ENCODE measurements at places on chromosomes 2 and 18.

- peak; percentile 75 for DNase-seq
Measured at GRCh38 chr2:79717364-79718007, 204.6 kb downstream of the CTNNA2 start.

- peak; percentile 26 for DNase-seq
Measured at GRCh38 chr2:164061129-164061746, 325.4 kb upstream of the FIGN start.

DNA sequence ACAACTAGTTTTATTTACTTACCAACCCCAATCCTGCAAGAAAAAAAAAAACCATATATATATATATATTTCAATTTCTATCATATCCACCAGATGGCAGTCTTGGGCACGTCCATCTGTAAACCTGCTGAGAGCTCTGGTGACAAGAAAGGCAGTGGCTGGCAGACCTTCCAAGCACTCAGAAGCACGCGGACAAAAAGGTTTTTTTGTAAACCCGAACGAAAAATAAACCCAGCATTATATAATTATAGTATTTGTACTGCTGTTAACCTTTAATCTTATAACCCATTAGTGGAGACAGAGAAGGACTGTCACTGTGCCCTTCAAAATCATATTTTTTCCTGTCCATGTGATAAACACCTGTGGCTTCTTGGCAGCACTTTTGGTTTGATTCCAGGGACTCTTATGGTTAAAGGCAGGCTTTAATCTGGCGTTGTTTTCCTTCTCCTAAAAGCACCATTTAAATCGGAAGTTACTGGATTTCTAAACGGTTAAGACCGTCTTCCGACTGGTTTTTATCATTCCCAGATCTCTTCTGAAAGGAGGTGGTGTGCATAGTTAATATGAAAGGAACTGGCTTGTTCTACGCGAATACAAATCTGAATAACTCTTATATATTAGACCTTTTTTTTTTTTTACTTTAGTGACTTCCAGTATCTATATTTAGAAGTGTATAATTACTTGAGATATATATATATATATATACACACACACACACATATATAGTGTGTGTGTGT, 31.0 kb upstream of the SLC3A1 start:
- DNase-seq = peak; percentile 69

DNA sequence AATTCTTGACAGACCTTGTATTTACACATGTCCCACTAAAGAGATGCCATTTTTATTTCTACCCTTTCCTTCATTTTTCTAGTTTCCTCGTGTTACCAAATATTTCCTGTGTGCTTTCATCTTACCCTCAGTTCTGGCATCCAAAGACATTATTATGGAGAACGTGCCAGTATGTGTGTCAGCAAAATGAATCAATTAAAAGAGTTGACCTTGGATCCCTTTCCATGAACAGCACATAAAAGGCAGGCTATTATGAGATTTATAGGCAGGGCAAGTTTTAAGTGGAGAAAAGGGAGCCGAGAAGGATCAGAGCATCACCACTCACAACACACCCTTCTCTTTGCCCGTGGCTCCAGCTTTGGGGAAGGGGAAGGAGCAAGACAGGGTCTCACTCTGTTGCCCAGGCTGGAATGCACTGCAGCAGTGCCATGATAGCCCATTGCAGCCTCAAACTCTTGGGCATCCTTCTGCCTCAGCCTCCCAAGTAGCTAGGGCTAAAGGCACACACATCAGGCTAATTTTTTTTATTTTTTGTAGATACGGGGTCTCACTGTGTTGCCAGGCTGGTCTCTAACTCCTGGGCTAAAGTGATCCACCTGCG, 149.9 kb downstream of the GFPT1 start:
- DNase-seq = no peak

- DNase-seq = no peak
Measured at GRCh38 chr2:144666032-144666431, 146.1 kb upstream of the ZEB2 start.

GRCh38 chr2:221883976-221884375, 311.9 kb upstream of the EPHA4 start:
- no peak for DNase-seq

DNA sequence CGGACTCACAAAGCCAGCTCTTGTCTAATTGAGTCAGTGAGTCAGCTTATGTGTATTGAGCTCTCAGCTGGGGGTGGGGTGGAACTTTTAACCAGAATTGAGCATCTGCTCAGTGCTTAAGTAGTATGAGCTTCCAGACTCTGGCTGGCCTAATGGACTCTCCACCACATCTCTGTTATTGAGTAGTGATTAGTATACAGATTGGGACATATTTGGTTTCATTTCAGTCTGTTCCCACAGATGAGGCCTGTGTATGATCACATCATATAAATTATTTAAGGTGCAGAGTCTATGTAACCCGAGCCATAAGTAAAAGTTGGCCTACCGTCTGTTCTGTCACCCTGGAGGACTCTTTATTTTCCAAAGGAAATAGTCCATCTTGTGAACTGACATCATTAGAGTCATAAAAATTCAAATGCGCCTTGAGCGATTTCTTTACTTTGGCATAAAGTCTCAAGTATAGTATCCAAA, 152.1 kb downstream of the THSD7B start:
- DNase-seq = peak; percentile 32

DNA sequence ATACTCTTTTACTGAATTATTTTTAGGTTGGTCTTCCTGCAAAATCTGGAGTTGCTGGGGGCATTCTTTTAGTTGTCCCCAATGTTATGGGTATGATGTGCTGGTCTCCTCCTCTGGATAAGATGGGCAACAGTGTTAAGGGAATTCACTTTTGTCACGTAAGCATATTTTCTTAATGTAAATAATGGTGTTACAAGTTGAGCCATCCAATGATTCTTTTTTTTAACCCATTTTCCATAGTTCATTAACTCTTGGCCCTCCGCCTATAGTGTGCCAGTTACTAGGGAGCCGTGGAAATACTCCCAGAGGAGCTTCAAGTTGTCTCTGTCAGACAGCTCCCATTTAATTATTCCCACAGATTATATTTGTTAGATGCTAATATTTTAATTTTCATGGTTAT, 49.8 kb downstream of the GLS start:
- no peak for DNase-seq

DNA sequence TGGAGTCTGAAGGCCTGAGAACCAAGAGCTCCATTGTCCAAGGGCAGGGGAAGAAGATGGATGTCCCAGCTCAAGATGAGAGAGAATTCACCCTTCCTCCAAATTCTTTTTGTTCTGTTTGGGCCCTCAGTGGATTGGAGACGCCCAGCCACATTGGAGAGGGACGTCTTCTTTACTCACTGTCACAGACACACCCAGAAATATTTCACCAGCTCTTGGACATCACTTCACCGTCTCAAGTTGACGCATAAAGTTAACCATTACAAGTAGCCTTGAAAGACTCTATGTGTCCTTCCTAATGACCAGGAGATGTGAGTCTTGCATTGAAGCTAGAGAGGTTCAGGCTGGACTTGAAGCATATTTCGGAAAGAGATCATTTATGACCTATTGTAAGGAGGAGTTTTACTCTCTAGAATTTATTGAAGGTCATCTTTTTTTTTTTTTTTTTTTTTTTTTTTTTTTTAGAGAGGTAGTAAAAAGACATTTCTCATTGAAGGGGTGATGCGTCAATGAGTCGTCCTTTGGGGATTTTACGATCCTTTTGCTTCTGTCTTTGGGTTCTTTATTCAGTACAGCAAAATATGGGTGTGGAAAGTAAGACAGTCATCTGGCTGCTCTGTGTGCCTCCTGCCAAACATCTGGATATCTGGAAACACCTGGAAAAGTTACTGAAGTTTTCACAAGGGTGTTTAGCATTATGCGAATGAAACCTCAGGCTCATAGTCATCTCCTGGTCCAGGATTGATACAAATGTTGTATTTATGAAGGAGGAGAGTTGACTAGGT, 118.1 kb downstream of the PRPF40A start:
- peak; percentile 53 for DNase-seq

GRCh38 chr18:58324824-58325480, 280.9 kb downstream of the NEDD4L start:
- no peak for DNase-seq

GRCh38 chr2:231182513-231182899, 15.9 kb upstream of the ARMC9 start:
- DNase-seq = no peak

GRCh38 chr18:56309104-56309503, 329.3 kb downstream of the TXNL1 start:
- no peak for DNase-seq

GRCh38 chr2:118062048-118062447, 26.2 kb upstream of the INSIG2 start:
- no peak for DNase-seq

- no peak for DNase-seq
Measured at GRCh38 chr2:220935789-220936321, 636.2 kb downstream of the EPHA4 start.

- DNase-seq = peak; percentile 7
Measured at GRCh38 chr2:144944546-144945220, 424.8 kb upstream of the ZEB2 start.

DNA sequence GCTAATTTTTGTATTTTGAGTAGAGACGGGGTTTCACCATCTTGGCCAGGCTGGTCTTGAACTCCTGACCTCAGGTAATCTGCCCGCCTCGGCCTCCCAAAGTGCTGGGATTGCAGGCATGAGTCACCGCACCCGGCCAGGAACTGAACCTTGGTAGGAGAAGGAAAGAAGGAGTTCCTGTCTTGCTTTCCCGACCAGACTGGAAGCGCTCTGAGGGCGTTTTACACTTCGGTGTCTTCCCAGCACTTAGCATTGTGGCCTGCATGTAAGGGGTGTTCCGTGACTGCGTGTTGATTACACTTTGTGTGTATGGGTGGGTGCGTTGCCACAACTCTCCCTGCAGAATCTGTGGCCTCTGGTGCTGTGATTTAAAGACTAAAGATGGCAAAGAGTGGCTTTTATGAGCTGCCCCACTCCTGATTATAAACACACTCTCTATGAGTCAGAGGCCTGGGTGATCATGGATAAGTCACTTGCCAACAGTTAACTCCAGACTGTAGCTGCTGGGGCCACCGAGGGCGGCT, 46.0 kb downstream of the ODC1 start:
- peak; percentile 90 for DNase-seq

DNA sequence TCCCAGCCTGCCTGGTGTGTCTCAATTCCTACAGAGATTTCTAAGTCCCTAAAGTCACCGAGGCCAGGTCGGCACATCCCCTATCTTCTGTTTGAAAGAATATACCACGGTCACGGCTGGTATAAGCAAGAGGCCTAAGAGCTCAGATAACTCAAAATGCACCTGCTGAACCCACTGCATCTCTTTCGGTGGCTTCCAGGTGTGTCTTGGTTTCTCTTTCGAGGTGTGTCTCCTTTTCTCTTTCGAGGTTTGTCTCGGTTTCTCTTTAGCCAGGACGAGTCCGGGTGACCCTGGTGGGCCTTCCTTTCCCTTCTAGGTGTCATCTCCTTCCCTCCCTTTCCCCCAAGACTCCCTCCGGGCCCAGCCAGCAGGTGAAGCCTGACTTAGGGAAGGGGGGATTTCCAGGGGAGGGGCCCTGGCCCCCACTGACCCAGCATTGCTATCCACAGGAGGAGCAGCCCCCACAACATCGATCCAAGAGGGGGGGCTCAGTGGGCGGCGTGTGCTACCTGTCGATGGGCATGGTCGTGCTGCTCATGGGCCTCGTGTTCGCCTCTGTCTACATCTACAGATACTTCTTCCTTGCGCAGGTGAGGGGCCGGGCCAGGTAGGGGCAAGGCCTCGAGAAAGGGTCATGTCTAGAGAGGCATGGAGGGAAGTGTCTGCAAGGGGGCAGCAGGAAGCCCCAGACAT, 8.4 kb downstream of the ITM2C start:
- no peak for DNase-seq

GRCh38 chr2:143779021-143779420, 649.8 kb downstream of the ARHGAP15 start:
- DNase-seq = peak; percentile 8

GRCh38 chr2:123738643-123739042, 286.4 kb upstream of the CNTNAP5 start:
- peak; percentile 0 for DNase-seq

DNA sequence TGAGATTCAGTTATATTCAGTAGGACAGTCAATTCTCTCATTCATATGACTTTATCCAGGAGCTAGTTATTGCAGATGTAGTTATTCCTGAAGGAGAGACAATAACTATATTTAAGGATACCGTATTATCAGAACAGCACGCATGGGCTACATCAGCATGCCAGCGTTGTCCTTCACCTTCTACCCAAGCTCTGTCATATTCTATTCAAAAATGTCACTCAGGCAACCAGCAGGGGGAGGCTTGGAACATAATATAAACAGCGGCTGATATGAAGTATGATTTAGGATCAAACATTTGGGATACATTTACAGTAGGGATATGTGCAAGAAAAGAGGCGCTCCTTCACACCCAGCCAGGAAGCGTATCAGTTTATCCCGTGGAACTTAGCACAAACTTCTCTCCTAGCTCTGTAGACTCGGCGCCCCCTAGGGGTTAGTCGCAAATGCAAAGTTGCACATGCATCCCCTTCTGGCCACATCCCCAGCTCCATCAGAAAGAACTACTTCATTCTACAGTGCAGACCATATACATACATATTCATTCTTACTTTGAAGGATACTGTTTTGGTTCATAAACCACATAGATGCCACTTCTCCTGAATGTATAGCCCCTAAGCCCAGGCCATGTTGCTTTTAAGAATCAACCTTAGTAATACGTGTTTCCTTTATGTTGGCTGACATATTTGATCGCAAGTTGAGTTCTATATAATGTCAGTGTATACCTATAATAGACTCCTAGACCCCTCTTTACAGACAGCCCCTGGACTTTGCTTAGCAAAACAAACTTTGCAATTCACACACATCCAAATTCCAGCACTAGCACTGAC, 759.4 kb downstream of the ADCYAP1 start:
- peak; percentile 46 for DNase-seq

- DNase-seq = peak; percentile 42
Measured at GRCh38 chr18:10453806-10454680, at the start of gene APCDD1. TSS of gene APCDD1 (plus strand) at chr18:10454635. CDS start at chr18:10454982, 347 bp downstream.

DNA sequence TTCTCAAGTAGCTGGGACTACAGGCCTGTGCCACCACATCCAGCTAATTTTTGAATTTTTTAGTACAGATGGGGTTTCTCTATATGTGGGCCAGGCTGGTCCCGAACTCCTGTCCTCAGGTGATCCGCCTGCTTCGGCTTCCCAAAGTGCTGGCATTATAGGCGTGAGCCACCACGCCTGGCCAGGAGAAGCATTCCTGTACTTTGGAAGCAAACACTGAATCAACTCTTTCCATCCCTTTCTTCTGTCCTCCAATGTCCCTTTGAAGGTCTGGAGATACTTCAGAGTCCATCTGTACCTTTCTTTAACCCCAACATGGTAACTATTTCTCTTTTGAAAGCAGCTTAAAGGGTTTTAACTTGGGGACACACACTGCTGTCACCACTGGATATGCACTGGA, 23.6 kb upstream of the MAP4K4 start:
- no peak for DNase-seq

DNA sequence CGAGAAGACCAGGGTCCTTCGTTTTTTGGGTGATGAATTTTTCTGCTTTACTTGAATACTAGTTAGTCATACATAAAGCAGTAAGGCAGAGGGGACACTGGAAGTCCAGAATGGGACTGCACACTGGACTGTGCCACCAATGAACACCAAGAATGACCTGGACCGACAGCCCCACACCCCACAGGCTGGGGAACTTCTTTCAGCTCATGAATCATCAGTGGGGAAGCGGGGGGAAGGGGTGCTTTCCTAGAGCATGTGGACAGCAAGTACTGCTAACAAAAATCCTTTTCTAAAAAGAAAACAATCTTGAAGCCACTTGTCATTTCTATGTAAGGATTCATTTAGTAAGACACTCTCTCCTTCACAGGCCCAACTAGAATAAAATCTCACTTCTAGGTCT, 86.0 kb downstream of the DTNB start:
- peak; percentile 49 for DNase-seq

GRCh38 chr2:98658816-98659490, 50.6 kb downstream of the UNC50 start:
- no peak for DNase-seq

All from RPMI7951 (cell line).